ENCODE measurements at places on chromosomes 12 and 14.
A peak's percentile ranks its signal among the peaks of the same experiment; 100 is the strongest.

DNA sequence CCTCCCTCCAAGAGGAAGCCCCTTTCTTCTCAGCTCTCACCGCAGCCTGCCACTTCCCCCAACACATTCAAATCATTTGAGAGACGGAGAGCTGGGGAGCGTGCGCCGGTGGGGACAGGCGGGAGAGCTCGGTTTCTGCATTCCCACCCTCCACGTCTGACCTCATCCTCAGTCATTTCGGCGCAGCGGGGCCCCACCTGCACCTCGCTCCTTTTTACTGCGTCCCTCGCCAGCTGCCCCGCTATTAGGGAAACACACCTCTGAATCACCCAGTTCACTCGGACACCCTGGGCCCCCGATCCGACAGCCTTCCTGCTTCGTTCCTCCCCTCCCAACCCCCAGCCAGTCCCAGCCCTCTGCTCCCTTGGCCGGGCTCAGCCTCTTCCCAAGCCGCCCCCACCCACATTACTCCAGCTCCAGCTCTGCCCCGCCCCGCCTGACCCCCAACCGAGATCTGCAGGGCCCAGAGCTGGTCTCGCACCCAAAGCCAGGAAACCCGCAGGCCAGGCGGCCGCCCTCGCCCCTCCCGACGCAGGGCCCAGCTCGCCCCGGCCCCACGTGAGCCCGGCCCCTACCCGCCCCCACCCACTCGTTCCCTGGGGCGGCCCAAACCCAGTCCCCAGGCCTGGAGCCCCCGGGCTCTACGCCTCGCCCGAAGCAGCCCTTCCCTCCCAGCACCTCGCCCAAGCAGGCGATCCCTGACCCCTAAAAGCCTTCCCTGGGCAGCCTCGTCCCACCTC, 783 bp downstream of the CORO1C start:
- DNase-seq = peak; percentile 71

DNA sequence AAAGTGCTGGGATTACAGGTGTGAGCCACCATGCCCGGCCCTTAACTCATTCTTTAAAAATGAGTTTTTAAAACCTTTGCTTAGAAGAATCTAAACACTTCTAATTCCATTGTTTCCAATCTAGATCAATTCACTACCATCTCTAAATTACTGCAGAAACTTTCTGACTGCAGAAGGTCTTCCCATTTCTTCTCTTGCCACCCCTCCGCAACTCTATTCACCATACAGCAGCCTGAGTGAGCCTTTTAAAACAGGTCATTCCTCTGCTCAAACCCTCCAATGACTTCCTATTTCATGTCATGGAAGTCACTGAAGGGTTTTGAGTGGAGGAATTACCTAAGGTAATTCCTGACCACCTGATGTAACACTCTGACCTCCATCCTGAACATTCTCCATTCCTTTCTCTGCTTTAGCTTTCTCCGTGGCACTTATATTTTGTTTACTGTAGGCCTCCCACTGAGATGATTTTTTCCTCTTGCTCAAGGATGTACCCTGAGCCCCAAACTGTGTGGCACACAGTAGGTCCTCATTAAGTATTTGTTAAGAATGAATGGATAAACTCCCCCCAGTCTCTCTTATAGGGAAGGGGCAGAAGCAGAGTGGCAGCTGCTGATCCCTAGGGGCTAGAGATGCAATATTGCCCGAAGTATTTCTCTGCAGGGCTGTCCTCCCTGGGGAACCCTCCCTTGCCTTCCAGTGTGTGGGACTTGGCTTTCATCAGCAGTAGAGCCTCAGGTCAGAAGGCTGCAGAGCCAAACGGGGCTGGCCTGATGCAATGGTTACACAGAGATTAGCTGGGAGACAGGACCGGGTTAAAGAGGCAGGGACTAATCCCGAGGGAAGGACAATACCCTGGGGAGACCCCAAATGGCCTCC, 1.2 kb downstream of the DDIT3 start:
- DNase-seq = no peak

GRCh38 chr12:71250166-71250565, 92.4 kb upstream of the TSPAN8 start:
- no peak for DNase-seq

DNA sequence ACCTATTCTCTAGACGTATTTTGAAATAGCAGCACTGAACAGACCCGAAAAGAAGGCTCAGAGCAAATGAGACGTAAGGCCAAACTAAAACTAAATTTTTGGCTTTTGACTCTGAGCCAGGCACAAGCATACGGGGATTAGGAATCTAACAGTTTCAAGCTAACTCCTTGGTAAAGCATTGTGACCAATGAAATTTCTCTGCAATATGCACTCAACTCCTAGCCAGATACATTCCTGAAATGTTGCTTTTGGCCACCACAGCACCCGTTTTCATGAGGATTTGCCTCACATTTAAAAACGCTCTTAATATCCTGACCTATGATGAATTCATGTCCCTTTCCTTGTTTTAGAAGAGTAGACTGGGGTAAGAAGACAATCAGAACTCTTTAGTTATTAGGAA, 53.1 kb upstream of the NPFF start:
- no peak for DNase-seq

DNA sequence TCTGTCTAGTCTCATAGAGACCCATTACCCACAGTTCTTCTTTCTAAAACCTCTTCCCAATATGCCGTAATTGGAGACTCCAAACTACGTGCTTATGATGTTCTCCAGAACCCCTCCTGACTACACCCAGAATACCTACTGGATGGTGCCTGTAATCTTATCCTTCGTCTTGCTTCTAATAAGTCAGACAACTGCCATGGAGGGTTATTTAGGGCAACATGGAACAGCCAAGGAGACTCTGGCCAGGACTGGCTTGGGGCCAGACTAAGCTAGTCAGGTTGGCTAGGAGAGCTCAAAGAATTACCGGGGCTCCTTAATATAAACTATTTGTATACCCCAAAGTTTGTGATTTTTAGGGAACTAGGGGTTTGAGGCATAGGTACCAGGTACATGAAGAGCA, 6.8 kb downstream of the PFKM start:
- DNase-seq = no peak

All from activated CD8-positive, alpha-beta T cell treated with anti-CD3 and anti-CD28 coated beads for 36 hours (primary cell).